Stimulated activated CD4-positive, alpha-beta T cell treated with anti-CD3 and anti-CD28 coated beads, Interleukin-12 subunit alpha, Interleukin-12 subunit beta, amount 100 ng/mL, for 24 hours (primary cell): ENCODE measurements at places on chromosomes 11 and 22.

DNA sequence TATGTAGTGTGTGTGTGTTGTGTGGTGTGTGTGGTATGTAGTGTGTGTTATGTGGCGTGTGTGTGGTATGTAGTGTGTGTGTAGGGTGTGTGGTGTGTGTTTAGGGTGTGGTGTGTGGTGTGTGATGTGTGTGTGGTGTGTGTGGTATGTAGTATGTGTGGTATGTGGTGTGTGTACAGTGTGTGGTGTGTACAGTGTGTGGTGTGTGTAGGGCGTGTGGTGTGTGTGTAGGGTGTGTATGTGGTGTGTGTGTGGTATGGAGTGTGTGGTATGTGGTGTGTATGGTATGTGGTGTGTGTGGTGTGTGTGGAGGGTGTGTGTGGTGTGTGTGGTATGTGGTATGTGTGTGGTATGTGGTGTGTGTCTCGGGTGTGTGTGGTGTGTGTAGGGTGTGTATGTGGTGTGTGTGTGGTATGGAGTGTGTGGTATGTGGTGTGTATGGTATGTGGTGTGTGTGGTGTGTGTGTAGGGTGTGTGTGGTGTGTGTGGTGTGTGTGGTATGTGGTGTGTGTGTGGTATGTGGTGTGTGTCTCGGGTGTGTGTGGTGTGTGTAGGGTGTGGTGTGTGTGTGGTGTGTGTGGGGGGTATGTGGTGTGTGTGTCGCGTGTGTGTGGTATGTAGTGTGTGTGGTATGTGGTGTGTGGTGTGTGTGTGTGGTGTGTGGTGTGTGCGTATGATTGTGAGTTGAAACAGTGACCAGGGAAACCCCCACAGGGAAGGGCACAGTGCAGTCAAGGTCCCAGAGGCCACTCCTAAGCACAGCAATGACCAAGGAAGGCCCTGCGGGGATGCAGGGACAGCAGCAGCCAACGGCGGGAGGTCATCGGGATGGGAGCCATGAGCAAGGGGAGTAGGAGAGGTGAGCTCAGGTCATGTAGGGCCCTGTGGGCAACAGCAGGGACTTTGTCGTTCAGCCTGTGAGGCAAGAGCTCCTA is 2.9 kb upstream of the PPP6R2 start:
- no peak for DNase-seq

DNA sequence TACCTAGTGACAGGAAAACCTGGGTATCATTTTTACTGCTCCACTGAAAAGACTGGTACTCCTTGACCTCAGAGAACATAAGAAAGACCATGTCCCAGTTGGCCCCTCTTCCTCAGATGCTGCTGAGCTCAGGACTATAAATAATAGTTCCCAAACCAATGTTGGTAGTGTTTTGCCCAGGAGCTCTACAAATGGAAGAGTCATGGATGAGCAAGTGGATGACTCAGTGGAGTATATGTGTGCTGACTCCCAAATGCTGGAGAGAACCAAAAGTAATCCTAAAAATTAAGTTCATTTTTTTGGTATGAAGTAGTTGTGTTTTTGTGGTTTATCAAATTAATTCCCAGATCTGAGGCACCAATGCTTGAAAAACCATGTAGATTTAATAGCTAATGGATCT is 482.0 kb downstream of the KCNA4 start:
- DNase-seq = no peak

GRCh38 chr22:30362651-30363281 is 6.0 kb downstream of the CCDC157 start:
- DNase-seq = no peak

DNA sequence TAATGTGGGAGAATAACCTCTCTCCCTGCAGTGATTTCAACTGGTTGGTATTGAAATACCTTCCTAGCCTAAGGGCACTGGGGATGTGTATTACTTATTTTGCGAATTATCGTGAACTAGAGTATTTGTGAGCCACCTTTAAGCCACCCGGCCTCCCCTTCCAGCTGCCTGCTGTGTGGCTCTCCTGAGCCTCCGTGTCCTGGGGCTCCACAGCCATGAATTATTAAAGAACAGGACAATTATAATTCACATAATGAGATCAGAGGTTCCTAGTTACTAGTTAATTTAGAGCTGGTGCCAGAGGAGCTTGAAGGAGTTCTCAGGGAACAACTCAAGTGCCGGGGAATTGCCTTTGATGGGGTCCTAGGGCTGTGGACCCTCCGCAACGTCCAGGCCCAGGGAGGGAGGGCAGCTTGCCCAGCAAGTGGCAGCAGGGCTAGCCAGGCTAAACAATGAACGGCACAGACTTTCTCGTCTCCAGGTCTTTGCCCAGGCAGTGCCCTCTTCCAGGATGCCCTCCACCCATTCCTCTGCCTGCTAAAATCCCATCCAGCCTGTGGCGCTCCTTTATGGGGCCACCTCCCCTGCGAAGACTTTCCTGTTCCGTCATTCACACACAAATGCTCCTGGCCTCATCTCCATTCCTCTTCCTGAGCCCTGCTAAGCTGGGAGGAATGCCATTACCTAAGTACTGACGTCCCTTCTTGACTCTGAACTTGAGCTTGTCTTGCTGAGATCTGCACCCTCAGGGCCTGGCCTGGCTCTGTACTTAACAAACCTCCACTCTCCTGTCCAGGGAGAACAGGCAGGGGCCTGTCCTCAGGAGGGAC is 91.5 kb downstream of the RTL6 start:
- DNase-seq = no peak

DNA sequence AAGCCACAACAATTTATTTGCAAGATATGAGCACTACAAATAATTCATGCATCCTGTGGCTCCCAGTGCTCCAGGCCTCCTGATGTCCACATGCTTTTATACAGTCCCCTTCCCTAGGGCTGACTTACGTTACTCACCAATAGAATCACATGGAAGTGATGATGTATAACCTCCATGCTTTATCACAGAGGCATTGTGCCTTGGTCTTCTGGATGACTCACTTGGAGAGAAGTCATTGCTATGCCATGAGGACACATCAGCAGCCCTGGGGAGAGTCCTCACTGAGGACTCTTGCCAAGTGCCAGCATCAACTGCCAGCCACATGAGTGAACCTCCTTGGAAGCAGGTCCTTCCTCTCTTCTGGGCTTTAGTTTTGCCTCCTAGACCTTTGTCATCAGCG is 22.0 kb upstream of the IGSF9B start:
- DNase-seq = no peak

- no peak for DNase-seq
Observed at GRCh38 chr11:6746626-6747025, 25.1 kb downstream of the OR2AG2 start.

DNA sequence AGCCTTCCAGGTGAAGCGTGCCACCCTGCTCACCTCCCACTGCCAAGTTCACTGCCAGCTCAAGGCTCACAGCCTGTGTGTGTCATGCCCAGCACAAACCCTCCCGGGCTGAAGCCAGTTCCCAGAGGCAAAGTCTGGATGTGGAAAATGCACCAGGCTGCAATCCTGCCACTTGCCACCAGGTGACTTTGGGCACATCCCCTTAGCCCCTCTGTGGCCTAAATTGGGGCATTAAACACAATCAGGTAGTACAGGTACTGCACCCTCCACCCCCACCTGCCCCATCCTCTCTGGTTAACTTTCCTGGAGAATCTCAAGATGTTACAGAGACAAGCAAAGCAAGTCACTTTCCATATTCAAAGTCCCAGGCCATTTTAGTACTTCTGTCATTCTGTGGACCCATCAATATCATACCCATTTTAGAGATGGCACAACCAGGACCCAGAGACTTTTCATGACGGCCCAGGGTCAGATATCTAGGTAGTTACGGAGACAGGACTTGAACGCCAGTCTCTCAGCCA is 1.8 kb upstream of the RASD2 start:
- DNase-seq = peak; percentile 38

DNA sequence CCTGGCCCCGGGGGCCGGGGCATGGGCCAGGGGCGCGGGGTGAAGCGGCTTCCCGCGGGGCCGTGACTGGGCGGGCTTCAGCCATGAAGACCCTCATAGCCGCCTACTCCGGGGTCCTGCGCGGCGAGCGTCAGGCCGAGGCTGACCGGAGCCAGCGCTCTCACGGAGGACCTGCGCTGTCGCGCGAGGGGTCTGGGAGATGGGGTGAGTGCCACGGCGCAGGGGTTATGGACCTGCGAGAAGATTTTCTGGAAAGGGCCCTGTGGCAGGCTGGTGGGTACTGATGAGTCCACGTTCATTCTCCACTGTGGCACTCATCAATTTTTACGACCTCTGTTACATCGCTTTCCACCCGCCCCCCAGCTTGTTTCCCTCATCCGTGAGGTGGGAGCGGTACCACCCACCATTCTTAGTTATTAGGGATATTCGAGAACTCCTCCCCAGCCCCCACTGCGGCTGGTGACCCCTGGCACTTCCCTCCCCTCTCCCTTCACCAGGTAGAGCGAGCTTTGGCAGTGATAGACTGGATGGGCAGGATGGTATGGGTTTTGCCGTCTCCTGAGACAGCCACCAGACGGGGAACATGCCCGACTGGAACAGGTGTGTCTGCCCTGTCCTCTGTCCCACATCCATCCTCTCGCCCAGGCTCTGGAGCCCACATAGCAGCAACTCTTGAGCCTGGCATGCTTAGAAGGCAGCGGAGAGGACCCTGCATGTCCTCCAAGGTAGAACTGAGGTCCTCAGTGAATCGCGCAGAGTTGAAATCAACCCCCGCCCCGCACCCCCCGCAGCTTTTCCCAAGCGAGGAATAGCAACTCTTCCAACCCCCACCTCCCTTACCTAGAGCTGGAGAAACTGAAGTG is 562 bp downstream of the DGAT2 start:
- no peak for DNase-seq

- DNase-seq = no peak
Observed at GRCh38 chr11:68076371-68077042, 37.7 kb downstream of the TCIRG1 start.

DNA sequence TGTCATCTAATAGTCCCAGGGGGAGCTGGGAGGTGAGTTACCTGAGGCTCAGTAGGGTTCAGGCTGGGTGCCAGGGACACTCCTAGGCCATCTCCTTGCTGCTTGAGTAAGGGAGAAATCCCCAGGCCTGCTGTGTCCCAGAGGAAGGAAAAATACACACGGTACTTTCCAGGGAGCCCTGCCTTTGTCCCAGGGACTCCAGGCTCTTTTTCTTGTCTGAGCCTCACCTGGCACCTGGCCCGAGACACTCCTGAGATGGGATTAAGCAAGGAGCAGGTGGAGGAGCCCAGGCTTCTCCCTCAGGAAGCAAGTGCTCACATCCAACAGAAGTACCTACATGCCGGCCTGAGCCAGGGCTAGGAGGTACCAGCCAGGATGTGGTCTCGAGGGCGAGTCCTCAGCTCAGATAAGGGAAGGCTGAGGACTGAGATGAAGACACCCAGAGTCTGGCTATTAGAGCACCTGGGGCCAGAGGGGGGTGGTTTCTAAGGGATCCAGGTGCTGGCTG is 899 bp upstream of the KLHDC7B start:
- DNase-seq = no peak

GRCh38 chr22:25876871-25877270 is 134.9 kb downstream of the MYO18B start:
- DNase-seq = no peak

DNA sequence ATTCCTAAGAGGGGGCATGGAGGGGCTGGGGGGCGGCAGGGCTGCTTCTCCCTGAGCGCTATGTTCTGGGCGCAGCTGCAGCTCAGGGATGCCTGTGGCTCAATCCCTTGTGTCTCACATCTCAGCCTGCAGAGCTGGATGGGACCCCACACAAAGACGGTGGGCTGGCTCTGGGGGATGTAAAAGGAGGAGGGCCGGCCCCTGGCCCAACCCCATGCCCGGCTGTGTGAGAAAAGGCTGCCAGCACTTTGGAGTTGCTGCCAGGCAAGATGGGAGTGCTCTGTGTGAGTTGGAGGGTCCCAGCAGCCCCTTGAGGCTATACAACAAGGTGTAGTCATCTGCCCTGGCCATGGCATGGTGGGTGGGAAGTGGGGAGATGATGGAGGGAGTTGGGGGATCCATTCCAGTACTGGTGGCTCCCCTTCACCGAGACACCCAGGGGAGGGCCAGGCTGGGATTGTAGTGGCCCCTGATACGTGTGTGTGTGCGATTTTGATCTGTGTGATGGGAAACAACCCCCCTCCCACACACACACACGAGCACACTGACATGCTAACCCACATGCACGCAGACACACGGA is 1.3 kb upstream of the TBX10 start:
- DNase-seq = no peak

GRCh38 chr11:32426192-32426591 is 9.1 kb downstream of the WT1 start:
- no peak for DNase-seq

DNA sequence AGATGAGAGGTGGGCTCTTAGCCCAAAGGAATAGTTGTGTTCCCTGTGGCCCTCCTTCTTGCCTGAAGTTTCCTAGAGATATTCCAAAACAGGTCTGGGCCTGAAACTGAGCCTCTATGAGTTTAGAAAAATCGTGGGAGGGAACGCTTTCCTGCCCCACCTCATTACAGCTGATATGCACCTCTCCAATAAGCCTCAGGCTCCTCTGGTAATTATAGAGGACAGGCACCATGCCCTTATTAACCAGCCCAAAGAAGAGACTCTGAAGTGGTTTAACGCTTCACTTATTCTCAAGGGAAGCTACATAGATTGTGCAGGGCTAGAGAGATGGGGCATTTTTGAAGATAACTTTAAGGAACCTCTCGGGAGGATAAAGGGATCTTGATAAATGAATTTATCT is 3.4 kb upstream of the MPZL2 start:
- DNase-seq = no peak

GRCh38 chr11:16434036-16434435 is 77.7 kb upstream of the SOX6 start:
- no peak for DNase-seq

GRCh38 chr11:83938148-83938547 is 652.0 kb upstream of the CCDC90B start:
- no peak for DNase-seq

- DNase-seq = no peak
Observed at GRCh38 chr11:96328395-96329010, 14.5 kb downstream of the MAML2 start.

GRCh38 chr11:120389693-120390584 is 53.7 kb downstream of the ARHGEF12 start:
- no peak for DNase-seq

DNA sequence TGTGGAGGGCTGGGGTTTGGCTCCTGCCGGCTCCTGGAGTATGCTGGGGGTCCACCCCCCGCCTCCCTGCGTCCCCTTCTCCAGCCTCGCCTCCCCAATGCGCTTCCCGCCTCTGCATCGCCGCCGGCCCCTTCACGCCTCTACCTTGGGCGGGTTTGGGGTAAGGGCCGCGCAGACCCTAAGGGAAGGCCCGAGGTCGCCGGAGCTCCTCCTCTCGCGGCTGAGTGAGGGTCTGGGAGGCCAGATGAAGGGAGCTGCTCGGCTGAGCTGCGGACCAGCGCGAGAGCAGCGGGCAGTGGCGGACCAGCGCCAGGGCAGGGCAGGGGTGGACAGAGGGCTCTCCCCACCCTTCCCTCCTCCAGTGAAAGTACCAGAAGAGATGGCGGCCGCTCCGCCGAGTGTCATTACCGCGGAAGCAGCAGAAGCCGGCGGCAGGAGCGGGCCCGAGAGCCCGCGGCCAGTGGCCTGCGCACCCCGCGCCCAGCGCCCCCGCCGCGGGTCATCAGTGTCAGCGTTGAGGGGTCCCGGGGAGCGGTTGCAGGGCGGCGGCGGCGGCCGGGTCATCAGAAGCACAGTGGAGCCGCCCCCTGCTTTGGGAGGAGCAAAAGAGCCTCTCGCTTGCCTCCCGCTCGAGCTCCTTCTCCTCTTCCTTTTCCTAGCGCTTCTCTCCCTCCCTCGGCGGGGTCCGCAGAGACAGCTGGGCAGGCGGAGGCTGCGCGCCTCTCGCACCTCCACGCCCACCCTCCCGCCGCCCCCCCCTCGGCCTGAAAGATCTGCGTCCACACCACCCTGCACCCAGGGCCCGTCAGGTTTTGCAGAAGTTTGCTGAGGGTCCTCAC is 255.6 kb upstream of the CADM1 start:
- DNase-seq = no peak

GRCh38 chr11:101442936-101443521 is 140.8 kb downstream of the TRPC6 start:
- no peak for DNase-seq
